ENCODE measurements at places on chromosomes 7 and 10.

- no peak for DNase-seq
These were observed 7.9 kb upstream of the NUDCD3 start for GRCh38 chr7:44498230-44498954.

GRCh38 chr10:12791728-12792127 lies 209.8 kb downstream of the CCDC3 start:
- DNase-seq: no peak

GRCh38 chr10:43249151-43249961 lies 17.5 kb downstream of the RASGEF1A start:
- no peak for DNase-seq

DNA sequence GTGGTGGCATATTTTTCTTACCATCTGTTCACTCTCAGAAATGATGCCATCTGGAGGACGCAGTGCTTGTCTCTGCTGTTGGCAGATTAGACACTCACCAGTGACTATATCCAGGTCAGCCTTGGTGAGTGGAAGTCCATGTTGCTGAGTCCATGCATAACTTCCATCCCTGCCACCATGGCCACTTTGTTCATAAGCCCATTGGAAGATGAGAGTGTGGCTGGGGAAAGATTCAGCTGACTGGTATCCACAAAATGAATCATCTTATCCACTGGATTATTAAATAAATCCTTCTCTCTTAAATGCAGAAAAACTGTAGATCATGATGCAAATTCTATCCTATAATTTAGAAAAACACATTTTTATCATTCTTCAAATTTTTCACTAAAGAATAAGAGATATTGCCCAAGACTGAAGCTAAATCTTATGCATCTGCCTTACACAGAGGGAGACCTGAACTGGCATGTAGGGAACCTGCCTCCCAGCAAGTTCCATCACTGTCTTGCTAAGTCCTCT lies 726.9 kb downstream of the TNS3 start:
- no peak for DNase-seq

GRCh38 chr7:55486192-55486590 lies 86.1 kb downstream of the VOPP1 start:
- DNase-seq: no peak

GRCh38 chr10:26486304-26486703 lies 48.2 kb downstream of the APBB1IP start:
- no peak for DNase-seq

GRCh38 chr10:79179164-79179956 lies 110.6 kb downstream of the ZMIZ1 start:
- DNase-seq: no peak

- no peak for DNase-seq
These were observed 333.5 kb upstream of the NUPR2 start for GRCh38 chr7:56449762-56450161.

GRCh38 chr7:30838008-30838407 lies 66.8 kb downstream of the MINDY4 start:
- DNase-seq: no peak
